ENCODE measurements at places on chromosomes 6 and 20.
A peak's percentile ranks its signal among the peaks of the same experiment; 100 is the strongest.

DNA sequence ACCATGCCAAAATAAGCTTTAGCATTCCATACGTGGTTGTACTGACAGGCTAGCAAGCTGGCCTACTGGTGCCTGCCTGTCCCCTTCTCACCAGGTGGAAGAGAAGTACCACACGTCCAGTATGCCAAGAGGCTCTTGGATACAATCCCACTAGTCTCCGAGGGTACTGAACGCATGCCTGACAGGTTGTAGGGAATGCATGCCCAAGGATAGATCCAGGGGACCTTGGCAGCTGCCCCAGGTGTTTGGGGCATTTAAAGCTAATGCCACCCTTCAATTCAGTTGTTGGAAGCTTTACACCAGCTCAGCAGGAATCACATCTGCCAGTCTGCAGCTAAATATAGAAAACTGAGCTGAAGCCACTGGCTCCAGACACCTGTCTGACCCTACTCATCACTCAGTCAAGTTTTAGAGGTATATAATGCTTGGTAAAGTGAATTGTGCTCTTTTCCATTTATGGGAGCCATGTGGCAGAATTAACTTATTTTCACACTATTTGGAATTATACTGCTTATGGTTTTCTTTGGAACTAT, 4.9 kb downstream of the TUBB2B start:
- DNase-seq = no peak

DNA sequence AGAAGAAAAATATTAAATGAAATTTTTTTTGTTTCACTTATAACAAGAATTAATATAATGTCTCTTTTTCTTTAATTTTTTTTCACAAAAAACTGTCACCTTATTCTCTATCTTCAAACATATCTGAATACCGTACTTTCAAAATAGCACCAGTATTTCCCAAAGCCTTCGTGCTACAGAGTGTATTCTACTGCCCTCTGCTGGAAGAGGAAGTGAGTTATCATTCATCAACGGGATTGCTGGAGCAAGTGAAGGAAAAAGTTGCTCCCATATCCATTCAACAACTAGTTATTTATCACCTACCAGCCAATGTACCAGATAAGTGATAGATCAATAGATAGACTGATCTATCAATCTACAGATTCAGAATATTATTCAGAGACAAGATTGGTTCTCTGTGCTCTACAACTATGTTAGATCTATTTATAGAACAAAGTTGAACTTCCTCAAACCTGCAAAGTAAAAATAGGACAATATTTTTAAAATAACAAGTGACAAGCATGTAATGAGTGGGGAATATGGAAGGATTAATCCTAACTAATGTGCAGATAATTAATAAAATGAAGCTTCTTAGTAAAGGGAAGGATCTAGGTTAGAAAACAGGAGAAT, 26.7 kb upstream of the TFAP2B start:
- peak; percentile 22 for DNase-seq

- DNase-seq = no peak
Measured at GRCh38 chr6:167294241-167294640, 3.1 kb downstream of the UNC93A start.

GRCh38 chr20:4064144-4064909, 49.0 kb upstream of the RNF24 start:
- DNase-seq = peak; percentile 97

- no peak for DNase-seq
Measured at GRCh38 chr6:12522347-12522746, 194.2 kb upstream of the PHACTR1 start.

DNA sequence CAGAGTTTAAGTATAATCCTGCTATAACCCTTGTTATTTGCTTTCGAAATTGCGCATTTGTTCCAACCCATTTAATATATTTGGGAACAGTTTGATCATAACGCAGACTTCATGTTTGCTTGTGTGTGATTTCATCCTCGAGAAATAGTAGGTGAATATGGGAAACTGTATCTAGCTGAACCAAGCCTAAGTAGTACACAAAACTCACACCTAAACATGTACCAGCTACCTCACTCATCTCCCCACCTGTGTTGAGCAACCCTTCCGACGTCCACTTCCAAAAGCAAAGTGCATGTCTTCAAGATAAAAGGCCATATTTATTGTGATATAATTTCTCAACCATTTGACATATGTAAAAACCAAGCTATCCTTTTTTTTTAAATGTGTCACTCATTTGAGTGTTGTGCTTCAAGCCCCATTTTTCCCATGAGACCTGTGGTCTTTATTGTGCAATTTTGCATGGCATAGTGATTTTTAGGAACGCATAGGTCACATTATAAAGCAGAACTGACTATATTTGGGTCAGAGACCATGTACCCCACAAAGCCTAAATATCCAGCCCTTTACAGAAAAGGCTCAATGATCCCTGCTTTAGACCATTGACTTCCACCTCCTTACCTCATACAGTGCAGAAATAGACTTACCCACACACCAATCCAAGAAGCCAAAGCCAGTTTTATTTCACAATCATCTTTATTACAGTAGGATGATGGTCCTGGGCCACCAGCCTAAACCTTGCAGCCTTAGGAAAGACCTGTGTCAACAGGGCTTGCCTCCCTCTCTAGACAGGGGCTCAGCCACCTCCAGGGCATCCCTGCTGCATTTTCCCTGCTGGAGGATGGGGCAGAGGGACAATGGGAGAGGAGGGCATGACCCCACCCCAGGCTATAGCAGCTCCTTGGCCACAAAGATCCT, 7.1 kb downstream of the CCND3 start:
- no peak for DNase-seq
